NCI-H187 treated with DMSO at 0.1 percent for 48 hours (cell line): ENCODE measurements at places on chromosomes 16 and 17.

DNA sequence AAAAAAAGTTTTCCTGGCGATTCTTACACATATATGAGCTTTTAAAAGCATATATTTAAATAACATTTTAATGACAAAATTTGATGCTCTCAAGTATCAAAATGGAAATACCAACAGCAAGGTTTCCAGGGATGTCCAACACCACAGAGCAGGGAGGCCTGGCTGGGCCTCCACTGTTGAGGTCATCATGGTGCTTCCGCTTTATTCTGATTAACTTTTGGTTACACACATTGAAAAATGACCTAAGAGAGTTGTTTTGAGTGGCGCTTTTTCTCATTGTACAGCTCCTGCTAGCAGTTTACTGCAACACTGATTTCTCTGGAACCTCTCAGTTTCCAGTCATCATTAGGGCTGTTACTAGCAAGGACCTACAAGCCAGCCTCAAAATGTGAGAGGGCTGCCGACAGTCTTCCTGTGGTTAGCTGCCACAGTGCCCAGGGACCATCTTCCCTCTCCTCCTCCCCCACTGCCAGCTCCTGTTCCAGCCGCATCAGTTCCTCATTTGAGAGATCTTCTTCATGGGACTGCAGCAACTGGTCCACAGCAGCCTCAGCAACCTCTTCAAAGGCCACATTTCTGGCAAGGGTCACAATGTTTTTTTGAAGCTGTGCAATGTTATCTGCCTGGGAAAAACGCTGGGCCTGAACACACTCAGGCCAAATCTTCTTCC lies 21.3 kb downstream of the DEF8 start:
- DNase-seq, result no peak

DNA sequence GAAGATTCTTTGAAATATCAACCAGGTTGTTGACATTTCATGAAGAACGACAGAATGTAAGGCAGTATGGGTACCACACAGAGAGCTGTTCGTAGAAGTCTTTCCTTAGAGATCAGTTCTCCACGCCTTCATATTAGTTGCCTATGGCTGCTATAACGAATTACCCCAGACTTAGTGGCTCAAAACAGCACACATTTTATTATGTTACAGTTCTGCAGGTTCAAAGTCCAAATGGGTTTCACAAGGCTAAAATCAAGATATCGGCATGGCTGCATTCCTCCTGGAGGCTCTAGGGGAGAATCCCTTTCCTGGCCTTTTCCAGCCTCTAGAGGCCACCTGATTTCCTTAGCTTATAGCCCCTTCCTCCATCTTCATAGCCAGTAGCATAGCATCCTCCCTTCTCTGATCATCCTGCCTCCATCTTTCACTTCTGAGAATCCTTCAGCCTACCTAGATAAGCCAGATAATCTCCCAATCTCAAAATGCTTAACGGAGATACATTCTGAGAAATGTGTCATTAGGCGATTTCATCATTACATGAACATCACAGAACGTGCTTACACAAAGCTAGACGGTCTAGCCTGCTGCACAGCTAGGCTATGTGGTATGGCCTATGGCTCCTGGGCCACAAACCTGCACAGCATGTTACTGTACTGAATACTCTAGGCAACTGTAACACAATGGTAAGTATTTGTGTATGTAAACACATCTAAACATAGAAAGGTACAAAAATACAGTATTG lies 26.0 kb downstream of the ERCC4 start:
- DNase-seq, result no peak

DNA sequence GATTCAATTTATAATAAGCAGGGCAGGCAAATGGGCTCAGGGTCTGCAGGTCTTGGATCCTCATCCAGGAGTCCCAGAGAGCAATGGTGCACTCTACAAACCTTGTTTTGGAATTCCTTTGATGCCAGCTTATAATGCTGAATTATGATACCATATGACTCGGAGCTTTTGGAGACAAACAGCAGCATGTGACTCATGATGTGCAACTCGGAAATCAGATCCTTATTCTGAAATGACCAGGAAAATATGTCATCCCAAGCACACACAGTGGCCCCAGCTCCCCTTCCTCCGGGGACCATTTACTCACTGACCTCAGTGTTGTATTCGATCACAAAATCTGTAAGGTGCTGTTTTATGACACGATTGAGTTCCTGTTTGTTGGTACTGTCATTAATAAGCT lies 20.2 kb upstream of the UMOD start:
- no peak for DNase-seq

GRCh38 chr17:50923611-50924010 lies 57.5 kb upstream of the TOB1 start:
- DNase-seq, result no peak

DNA sequence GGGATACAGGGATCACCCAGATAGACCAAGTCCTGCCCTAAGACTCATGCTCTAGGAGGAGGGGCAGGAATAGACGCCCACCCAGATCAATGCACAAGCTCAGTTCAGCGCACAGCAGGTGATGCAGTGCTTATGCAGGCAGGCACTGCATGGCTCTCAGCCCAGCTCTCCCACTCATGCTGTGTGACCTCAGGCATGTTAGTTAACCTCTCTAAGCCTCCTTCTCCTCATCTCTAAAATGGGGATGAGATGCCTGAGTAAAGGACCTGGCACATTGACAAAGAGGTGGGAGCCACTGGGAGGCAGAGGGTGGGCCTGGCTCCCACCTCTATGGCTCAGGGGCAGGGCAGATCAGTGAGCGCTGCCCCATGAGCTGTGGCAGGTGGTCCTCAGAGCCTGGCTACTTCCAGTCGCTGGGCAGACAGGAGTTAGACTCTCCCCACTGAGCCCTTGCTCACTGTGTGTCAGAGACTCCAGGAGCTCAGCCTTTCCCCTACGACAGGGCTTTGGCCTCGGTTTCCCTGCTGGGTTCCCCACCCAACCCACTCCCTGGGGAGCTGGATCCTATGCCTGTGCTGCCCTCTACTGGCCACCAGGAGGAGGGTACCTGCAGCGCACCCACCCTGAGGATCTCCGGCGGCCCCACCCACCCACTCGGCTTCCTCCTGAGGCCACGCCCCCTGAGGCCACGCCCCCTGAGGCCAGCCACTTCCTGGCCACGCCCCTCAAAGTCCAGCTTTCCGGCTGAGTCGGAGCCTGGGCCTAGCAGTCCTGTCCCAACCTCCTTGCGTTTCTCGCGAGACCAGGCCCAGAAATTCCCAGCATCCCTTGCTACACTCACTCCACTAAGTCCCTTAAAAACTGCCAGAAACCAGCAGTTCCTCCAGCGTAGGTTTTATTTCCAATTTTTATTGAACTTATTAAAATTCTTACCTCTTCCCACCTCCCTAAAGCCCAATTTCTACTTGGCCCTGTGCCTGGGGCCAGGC lies 196.1 kb downstream of the GSG1L start:
- no peak for DNase-seq

DNA sequence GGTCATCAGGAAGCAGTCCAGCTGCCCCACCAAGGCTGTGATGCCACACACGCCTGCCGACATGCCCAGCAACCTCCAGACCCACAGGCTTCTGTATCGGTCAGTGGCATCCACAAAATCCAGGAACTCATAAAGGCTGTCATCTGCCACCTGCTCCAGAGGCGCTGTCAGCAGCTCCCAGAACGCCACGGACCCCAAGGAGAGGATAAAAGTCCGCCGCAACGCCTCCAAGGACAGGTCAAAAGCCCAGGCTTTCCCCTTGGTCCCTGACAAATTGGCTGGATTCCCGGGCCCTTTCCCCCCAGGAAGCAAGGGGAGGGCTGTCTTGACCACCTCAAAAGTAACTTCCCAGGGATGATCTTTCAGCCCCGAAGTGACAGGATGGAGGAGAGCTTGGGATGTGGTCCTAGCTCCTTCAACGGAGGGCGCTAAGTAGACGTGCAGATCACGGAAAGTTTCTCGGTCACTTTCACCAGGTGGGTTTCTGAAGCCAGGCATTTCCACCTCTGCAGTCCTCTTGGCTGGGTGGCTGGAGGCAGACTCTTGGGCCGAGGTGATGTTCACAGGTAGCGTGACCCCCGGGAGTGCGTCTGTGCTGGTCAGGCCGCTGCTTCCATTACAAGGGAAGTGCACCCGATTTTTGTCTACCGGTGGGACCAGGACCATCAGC lies 854 bp downstream of the MFSD6L start:
- DNase-seq, result no peak

- DNase-seq, result no peak
Measured at GRCh38 chr17:81039854-81040758, 5.2 kb downstream of the BAIAP2 start.

- DNase-seq, result no peak
Measured at GRCh38 chr17:4789701-4789950, 862 bp downstream of the GLTPD2 start.

- DNase-seq, result no peak
Measured at GRCh38 chr16:31260136-31260931, 559 bp downstream of the ITGAM start.

DNA sequence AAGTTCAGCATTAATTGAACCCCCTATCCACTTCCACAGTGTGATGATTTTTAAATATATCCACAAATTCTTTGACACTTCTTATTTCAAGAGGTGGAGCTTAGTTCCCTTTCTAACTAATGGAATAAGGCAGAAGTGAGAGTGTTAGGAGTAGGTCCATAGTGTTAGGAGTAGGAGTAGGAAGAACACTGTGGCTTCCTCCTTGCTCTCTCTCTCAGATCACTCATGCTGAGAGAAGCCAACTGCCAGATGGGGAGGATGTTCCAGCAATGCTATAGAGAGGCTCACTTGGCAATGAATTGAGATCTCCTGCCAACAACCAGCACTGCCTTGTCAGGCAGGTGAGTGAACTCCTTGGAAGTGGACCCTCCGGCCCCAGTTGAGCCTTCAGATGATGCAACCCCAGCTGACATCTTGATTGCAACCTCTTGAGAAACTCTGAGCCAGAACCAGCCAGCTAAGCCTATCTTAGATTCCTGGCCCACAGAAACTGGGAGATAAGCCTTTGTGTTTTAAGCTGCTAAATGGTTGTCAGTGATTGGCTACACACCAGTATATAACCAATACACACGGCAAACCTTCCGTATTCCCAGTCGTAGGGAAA lies 44.3 kb downstream of the SPECC1 start:
- no peak for DNase-seq

DNA sequence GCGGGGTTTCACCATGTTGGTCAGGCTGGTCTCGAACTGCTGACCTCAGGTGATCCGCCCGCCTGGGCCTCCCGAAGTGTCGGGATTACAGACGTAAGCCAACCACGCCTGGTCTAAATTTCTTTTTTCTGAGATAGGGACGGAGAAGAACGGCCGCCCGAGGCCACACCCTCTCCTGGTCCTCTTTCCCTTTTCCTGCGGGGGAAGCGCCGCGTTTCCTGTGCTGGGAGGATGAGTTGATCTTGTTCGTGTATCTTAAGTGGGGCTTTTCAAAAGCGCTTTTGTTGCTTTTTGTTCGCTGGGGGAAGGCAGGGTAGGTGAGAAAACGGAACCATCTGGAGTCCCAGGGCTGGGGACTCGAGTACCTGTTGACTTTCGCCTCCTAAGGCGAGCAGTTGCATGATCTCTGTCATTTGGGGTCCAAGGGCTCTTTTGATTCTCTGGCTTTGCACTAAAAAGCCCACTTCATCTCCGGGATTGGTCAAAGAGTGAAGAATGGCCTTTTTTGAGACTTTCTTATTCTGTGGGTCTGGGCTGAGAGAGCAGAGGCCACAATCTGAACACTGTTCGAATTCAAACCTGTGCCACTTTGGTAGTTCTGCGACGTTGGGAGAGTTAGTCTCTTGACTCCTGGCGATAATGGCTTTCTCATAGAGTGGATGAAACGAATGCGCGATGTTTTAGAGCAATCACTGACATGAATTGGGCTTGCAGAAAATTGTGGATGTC lies 1.3 kb downstream of the FUS start:
- no peak for DNase-seq

GRCh38 chr17:1912146-1912545 lies 82.3 kb downstream of the RPA1 start:
- no peak for DNase-seq

DNA sequence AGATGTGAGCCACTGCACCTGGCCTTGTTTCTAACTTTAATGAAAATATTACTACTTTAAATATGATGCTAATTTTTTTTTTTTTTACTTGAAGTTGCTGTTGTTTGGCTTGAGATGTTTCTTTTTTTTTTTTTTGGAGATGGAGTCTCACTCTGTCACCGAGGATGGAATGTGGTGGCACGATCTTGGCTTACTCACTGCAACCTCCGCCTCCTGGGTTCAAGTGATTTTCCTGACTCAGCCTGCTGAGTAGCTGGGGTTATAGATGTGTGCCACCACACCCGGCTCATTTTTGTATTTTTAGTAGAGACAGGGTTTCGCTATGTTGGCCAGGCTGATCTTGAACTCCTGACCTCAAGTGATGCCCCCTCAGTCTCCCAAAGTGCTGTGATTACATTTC lies 23.6 kb downstream of the IGSF6 start:
- DNase-seq, result no peak

- no peak for DNase-seq
Measured at GRCh38 chr17:50205111-50205962, 3.9 kb upstream of the COL1A1 start.

GRCh38 chr17:36613155-36613554 lies 11.8 kb downstream of the MRM1 start:
- DNase-seq, result no peak

DNA sequence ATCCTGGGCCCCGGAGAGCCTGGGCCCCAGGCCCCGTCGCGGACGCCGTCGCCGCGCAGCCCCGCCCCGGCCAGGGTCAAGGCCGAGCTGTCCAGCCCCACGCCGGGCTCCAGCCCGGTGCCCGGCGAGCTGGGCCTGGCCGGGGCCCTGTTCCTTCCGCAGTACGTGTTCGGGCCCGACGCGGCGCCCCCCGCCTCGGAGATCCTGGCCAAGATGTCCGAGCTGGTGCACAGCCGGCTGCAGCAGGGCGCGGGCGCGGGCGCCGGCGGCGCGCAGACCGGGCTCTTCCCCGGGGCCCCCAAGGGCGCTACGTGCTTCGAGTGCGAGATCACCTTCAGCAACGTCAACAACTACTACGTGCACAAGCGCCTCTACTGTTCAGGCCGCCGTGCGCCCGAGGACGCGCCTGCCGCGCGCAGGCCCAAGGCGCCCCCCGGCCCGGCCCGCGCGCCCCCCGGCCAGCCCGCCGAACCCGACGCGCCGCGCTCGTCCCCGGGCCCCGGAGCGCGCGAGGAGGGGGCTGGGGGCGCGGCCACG lies 36.8 kb upstream of the ZC3H18 start:
- no peak for DNase-seq

GRCh38 chr17:17845046-17845775 lies 8.4 kb upstream of the SREBF1 start:
- DNase-seq, result no peak

DNA sequence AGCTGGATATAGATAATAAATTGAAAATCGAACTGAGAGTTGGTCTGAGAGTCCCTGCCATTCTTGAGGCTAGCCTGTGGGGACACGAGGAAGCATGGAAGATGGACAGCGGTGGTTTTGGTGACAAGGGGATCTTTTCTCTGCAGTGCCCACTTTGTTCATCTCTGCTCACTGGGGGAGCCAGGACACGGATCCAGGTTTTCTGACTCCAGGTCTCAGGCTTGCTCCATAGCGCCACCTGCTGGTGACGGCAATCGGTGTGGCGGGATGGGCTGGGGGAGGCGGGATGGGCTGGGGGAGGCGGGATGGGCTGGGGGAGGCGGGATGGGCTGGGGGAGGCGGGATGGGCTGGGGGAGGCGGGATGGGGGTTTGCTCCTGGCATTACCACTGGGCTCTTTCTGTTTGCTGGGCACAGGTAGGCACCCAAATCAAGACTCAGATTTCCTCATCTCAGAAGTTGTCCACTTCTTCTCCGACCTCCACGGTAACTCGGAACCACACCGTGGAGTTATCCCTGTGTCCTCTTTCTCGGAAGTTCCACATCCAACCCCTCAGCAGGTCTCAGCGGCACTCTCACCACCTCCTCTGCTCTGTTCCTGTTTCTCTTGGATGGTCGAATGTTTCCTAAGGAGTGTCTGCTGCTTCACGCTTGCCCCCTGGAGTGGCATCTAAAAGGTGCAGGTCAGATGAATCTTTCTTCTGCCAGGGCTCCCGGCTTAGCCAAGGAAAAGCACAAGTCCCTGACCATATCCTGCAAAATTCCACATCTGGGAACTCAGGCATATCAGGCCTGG lies 142.4 kb downstream of the CYLD start:
- DNase-seq, result no peak
